ENCODE measurements at places on chromosomes 11 and 22. TPM values are rescaled to one million over a fixed set of nuclear protein-coding genes. Genes with fewer than 3 reads are reported as not detected.

The ZNF214 gene
- total RNA-seq = 4.1 TPM

The SOX6 gene
- total RNA-seq = 36.1 TPM

The TRIM48 gene
- total RNA-seq = not detected

The RFPL1 gene
- total RNA-seq = not detected

The ACCSL gene
- not detected for total RNA-seq

The BEST1 gene
- total RNA-seq = 2.8 TPM

The KDELR3 gene
- total RNA-seq = 22.8 TPM

The TRIM49 gene
- not detected for total RNA-seq

The SLCO2B1 gene
- 112 TPM for total RNA-seq

The CELF1 gene
- total RNA-seq = 102 TPM

The OR52I1 gene
- total RNA-seq = not detected

The MMP10 gene
- not detected for total RNA-seq

The NAALAD2 gene
- total RNA-seq = 0.95 TPM

The ART1 gene
- not detected for total RNA-seq

The ASPHD2 gene
- 5.5 TPM for total RNA-seq

The OR5AN1 gene
- not detected for total RNA-seq

The SCGB1C1 gene
- total RNA-seq = not detected

The TENM4 gene
- 8.4 TPM for total RNA-seq
